ENCODE measurements at places on chromosomes 7 and 10. TPM values are rescaled to one million over a fixed set of nuclear protein-coding genes. Genes with fewer than 3 reads are reported as not detected.

The LLCFC1 gene
- not detected for total RNA-seq

GRCh38 chr7:34198231-34198641, 292.9 kb downstream of the BMPER start:
- DNase-seq: no peak

The ARID5B gene
- total RNA-seq: 50.6 TPM

DNA sequence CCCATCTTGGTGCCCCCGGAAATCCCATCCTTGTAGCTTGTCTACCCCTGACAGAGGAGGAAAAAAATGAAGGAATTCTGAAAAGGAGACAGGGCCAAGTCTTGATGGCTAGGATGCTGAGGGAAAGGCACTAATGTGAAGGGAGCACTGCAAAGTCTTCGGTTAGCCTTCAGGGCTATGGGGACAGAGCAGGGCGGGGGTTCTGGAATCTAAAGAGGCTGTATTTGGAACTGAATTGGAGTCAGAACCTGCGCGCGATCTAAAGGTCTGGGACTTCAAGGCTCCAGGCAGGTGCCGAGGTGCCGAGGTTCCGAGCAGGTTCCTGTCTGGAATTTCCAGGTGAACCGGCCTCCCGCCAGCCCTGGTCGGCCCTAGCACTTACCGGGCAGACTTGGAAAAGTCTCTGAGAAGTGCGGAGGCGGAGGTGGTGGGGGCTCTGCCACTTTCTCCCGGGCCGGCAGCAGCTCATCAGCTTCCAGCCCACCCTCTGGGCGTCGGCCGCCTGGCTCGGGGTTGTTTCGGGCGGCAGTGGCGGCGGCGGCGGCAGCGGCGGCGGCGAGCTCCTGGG, 781 bp downstream of the GBX1 start:
- DNase-seq: no peak

The PUS7 gene
- total RNA-seq: 5.3 TPM

GRCh38 chr7:41169317-41169716, 533.6 kb downstream of the INHBA start:
- DNase-seq: no peak

DNA sequence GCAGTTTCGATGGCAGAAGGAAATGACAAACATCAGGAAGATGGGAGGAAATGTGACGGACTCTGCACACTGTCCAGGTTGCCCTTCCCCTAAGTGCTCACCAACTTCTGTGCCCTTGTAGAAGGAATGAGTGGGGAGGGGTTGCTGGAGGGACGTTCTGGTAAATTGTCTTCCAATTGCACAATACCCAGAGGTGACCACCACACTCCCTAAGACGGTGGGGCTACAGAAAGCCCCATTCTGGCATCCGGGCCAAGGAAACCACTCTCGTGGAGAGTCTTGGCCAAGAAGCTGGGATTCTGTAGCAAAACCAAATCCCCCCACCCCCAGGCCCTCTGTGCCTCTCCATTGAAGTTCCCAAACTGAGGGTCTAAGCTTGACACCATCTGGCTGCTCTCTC, 37.1 kb downstream of the ZMIZ1 start:
- no peak for DNase-seq

DNA sequence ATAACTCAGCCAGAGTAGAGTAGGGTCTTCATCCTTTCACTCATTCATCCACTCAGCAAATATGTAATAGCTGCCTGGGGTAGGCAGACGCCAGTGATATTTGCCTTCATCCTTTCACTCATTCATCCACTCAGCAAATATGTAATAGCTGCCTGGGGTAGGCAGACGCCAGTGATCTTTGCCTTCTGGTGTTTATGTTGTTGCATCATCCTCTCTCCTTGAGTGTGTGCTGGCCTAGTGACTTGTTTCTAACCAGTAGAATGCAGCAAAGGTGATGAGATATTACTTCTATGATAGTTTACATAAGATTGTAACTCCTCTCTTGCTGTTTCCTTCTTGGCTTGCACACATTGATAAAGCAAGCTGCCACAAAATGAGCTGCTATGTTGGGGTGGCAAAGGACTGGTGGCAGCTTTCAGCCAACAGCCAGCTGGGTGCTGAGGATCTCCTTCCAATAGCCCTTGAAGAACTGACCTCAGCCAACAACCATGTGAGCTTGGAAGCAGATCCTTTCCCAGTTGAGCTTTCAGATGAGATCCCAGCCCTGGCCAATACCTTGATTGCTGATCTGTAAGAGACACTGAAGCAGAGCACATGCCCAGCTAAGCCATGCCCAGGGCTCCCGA, 23.2 kb upstream of the MTPN start:
- DNase-seq: no peak

DNA sequence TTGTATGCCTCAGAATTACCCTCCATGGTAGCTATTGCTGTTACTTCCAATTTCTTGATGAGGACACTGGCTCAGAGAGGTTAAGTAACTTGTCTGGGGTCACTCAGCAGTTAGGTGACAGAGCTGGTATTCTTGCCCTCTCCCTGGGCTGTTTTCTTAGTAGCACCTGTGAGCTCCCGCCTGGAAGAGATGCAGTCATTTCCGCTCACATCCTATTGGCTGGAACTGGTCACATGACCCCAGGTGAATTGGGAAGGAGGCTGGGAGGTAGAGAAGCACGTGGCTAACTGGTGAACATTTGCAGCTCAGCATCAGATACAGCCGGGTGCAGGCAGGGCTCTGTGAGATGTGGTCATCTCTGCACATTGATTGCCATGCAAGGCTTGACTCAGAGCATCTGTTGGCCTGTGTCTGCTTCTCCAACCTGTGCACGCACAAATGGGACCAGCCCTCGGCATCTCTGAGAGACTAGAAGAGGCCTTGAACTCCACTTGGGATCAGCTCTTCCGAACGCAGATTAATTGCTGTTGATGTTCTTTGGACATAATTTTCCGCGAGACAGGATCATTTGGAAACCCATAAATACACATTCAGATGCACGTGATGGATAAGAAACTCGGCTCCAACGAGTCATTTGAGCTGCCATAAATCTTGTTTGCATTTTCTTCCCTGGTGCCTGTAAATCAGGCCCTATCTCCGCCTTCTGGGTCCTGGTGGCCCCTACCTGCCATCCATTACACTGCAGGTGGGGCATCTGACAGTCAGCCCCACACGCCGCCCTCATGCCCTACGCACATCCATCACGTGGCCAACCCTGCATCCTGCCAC, 42.8 kb downstream of the MYL10 start:
- DNase-seq: no peak

DNA sequence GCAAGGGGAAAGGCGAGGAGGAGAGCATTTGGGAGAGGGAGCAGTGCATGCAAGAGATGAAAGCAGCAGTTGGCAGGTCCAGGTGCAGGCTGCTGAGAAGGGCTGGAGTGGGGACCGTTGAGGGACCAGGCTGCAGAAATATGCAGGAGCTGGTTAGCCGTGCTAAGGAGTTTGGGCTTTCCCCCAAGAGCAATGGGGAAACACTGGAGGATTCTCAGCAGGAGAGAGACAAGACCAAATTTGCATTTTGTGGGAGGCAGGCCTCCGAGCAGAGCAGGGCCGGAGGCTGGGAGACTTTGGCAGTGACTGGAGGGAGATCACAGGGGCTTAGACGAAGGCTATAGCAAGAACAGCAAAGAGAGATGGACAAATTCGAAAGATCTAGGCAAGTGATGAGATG, 11.8 kb downstream of the BTBD16 start:
- no peak for DNase-seq

DNA sequence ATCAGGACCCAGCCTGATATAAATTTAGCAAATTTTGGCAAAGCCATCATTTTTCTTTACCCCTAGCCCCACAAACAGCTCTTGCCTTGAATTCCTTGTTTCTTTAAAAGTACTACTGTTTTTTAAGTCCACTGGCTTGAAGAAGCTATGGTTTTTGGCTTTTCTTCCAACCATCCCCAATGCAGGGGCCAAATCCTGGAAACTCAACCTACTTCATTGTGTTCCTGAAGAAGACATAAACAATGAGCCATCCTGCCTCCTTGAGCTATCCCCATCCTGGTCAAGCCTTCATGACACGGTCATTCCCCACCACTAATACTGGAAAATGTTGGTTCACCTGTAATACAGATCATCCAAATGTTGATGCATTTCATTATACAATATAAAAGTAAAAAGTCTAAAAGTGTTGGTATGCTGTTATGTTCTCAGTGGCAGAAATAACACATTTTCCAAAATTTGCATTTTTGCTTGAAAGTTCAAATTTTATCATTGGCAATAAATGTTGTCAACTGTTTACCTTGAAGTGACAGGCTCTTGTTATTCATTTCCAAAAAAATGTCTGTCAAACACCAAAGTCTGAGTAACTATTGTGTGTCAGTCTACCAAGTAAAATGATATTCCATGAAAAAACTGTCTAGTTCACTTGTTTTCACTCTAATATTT, 92.2 kb downstream of the DOCK4 start:
- no peak for DNase-seq

The SEMA4G gene
- 55.1 TPM for total RNA-seq

- no peak for DNase-seq
Observed at GRCh38 chr7:124575176-124575575, 190.4 kb downstream of the GPR37 start.
